ENCODE measurements at places on chromosomes 11 and 22. TPM values are rescaled to one million over a fixed set of nuclear protein-coding genes. Genes with fewer than 3 reads are reported as not detected.
A peak's percentile ranks its signal among the peaks of the same experiment; 100 is the strongest.

DNA sequence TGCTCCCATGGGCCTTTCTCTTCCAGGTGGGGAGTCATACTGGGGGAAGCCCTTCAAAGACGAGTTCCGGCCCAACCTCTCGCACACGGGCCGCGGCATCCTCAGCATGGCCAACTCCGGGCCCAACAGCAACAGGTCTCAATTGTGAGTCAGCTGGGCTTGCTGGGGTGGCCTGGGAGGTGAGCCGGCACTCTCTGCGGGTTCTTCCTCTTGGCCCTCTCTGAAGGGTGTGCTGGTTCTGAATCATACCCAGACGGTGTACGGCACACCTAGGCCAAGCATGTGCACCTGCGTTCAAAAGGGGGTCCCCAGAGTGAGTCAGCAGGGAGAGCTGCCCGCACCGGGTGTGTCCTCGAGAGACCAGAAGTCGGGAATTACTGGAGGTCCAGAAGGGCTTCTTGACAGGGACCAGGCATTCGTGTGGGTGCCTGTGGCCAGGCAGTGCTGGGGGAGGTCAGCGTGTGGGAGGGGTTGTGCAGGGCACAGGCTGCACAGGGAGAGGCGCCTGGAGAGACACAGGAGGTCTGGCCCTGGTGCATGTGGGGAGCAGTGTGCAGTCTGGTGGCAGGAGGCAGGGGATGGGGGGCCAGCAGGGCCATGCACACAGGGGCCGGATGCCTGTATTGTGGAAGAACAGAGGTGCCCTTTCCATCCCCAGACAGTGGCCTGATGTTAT, 23.0 kb downstream of the PPIL2 start:
- no peak for DNase-seq

DNA sequence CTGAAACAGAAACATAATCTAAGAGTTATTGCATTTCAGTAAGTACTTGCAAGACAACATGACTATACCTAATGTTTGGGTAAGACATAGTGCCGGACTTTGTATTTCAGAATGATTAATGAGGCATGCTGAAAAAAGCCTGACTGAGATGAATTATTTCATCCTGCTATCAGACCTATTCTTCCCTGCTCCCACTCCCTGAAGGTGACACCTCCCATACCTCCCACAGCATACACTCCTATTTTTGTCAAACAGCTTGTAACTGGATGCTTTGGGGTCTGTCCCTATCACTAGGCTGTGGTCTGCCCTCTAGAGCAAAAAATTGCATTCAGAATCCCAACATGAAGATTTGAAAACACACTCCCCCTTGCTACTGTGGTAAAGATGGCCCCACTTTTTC, 10.9 kb upstream of the SCN3B start:
- DNase-seq: no peak

- no peak for DNase-seq
These were observed 32.9 kb upstream of the TECTA start for GRCh38 chr11:121067962-121068647.

DNA sequence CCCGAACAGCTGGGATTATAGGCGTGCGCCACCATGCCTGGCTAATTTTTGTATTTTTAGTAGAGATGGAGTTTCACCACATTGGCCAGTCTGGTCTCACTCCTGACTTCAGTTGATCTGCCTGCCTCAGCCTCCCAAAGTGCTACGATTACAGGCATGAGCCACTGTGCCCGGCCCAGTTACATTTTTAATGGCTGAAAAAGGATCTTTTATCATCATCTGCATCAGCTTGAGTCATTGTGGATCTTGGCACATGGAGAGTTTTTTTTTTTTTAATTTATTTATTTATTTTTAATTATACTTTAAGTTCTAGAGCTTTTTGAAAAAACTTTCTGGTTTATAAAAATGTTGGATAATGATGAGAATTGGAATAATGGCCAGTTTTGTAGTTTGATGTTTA, 8.6 kb downstream of the IGHMBP2 start:
- no peak for DNase-seq

DNA sequence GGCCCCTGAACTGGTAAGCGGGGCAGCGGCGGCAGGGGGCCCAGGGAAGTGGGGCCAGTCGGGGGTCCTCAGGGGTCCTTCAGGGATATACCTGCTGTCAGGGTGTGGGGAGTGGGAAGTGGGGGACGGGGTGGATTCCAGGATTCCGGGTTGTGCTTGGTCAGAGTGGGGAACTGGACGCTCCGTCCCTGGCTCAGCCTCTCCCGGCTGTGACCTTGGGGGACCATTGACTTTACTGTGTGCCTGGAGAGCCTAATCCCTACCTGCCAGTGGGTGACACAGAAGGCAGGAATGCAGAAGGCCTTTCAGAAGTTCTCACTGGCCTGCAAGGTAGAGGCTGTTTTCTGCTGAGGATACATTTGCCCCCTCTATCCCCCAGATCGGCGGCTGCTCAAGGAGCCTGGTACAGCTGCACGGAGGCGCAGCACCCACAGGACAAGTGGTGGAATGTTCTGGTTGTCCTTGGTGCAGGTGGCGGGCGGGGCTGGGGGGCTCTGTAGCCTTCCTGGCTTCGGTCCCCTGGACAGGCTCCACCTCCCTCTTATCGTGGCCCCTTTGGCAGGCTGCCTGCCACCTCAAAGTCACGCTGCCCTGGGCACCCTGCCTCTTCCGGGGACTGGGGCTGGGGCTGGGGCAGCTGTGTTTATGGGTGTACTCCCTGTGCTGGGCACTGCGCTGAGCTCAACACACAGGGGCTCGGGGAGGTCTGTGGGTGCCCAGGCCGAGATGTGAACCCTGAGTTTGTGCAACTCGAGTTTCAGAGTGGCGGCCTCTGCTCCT, 18.4 kb downstream of the KCNQ1 start:
- DNase-seq: peak; percentile 43

DNA sequence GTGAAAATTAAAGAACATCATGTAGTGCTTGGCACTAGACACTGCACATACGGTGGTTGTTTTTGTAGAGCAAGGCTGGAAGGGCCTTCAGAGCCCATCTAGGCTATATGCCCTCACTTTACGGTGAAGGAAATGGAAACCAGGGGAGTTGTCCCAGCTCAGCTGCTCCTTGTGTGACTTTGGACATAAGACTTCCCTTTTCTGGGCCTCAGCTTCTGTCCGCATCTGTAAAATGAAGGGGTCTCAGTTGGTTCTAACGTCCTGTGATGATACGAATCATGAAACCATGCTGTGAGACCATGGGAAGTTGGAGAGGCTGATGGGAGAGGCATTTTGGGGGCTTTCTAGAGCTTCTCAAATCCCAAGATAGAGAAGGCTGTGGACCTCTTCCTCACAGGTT, 4.7 kb downstream of the KCNE3 start:
- DNase-seq: no peak

Gene DCHS1
- total RNA-seq: 0.84 TPM

DNA sequence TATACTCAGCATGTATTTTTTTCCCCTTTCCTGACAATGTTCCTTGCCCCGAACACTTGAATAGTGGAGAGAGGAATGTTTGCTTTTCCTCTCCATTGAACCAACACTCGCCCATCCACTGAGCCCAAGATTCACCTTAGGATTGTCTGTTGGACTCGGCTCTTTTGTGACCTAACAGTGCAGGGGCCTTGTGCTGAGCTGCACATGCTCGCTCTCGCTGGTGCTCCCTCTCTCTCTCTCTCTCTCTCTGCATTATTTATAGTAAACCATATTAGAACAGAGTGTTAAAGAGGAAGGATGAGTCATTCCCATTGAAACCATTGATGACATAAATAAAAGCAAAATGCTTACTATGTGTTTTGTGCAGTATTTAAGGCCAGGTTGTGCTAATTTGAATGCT, 20.7 kb downstream of the ZBTB16 start:
- no peak for DNase-seq

DNA sequence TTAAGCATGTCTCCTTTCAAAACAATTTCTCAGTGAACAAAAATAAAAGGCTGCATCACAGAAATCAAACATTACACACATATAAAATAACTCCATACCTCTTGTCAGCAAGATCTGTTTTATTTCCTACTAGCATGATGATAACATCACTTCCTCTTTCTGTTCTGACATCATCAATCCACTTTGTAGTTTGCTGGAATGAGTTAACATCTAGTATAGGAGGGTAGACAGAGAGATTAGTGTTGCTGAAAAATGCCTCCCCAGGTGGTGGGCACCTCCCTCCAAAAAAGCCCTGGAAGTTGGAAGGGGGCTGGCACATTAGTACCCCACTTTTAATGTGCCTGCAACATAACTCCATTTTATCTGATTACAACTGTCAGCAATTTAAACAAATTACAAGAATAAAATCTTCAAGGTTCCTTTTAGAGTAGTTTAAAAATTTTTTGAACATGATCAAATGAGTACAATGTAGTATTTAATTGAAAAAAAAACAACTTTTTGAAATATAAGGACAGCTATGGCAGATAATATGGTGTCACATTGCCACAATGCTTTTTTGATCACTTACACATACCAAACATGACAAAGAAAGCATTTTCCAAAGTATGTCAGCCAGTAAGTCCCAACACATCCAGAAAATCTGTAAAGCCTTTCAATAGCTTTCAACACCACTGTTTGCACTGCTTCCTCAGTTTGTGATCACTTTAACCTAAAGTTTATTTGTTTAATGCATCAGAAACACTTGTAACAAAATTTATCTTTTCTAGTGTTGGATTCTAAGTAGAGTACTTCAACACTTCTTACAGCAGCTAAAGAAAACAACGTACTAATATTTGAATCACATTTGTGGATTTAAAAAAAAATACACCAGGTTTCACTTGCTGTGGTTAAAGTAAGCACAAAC, 44.5 kb downstream of the RAB6A start:
- peak; percentile 9 for DNase-seq

Gene CADM1
- 0.49 TPM for total RNA-seq

- DNase-seq: no peak
These were observed 90.5 kb downstream of the BMAL1 start for GRCh38 chr11:13368041-13368446.

GRCh38 chr11:116379185-116379828, 393.5 kb downstream of the BUD13 start:
- no peak for DNase-seq

DNA sequence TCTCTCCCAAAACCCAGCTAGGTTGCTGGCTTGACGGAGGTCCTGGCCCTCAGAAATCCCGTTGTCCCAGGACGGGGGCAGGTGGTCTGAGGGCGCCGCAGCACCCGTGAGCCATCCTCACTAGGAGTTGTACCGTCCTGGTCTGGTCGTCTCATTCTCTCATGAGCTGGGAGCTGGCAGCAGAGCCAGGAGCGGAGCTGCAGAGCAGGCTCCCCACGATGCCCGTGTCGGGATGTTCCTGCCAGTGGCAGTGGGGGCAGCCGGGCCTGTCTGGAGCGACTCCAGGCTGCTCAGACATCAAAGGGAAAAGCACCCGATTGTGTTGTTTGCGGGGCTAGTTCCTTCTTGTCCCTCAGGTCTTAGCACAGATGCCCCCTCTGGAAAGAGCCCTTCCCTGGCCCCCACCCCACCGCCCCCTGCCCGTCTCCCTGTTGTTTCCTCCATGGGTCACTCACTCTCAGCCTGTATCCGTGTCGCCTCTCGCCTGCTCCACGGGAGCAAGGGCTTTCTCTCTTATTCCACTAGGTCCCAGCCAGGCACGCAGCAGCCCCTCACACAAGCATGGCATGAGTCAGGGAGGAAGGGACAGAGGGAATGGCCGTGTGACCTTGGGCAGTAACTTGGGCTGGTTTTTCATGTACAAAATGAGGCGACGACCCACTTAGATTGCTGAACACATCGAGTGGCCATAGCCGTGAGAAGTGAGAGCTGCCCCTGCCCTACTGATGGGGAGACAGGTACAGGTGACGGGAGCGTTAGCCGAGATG, 23.2 kb upstream of the MGAT3 start:
- no peak for DNase-seq

DNA sequence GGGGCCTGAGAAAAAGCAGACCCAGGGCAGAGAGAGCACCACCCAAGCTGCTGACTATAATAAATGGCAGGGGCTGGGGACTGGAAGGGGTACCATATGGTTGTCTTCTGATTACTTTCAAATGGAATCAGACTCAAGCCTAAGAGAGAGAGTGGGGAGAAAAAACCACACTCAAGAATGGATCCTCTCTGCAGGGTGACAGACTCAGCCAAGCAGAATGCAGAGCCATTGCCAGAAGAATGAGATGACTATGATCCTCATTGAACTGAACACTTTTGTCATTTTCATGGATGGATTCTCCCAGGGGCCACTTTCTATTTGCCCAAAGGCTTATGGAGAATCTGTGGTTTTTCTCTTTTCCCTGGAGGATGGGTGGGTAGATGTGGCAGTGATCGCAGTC, 8.7 kb downstream of the UBASH3B start:
- DNase-seq: no peak

Gene ADAMTS8
- not detected for total RNA-seq

GRCh38 chr22:41360126-41360525, 21.6 kb upstream of the TEF start:
- no peak for DNase-seq

GRCh38 chr11:77223797-77224196, 77.7 kb downstream of the GDPD4 start:
- DNase-seq: no peak

Gene BCO2
- 1.7 TPM for total RNA-seq

DNA sequence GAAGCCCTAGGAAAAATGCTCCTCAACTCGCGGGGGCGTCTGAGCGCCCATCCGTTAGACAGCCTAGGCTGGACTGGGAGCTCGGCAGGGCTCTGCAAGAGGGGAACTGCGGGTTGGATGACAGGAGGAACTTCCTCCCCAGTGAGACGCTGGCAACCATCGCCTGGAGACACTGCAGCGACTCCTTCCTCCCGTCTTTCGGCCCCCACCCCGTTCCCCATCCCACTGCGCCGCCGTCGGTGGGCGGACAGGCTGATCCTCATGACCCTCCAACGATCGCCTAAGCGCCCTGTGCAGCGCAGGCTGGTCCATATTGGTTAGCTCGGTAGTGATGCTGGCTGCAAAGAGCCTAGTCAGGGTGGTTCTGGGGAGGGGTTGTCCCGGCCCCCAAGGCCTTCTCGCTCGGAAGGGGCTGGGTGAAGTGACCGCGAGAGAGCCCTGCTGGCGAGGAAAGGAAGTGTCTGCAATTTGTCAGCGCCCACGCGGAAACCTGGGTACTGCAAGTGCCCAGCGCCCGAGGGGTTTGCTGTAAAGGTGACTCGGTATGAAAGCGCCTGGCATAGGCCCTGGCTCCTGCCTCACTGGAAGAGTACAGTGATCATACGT, 638 bp downstream of the NRGN start:
- DNase-seq: peak; percentile 72

GRCh38 chr11:116641561-116642045, 131.2 kb downstream of the BUD13 start:
- no peak for DNase-seq
